ENCODE measurements at places on chromosomes 7 and 10.

DNA sequence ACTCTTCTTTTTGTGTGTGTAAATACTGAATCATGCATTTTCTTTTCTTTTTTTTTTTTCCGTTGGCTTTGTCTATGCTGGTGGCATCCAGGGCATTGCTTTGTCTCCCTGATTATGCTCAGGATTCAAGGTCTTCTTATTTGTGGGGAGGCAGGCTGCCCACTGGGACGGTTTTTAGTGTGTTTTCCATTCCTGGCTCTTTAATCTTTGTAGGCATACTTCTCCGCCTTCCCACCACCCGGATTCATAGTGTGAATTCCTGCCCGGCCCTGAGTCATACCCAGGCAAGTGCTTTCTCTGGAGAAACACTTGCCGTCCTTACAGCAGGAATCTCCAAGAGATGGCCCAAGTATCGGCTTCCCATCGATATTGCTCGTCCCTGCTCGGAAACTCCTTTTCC lies 5.2 kb downstream of the ZNF655 start:
- DNase-seq: no peak

DNA sequence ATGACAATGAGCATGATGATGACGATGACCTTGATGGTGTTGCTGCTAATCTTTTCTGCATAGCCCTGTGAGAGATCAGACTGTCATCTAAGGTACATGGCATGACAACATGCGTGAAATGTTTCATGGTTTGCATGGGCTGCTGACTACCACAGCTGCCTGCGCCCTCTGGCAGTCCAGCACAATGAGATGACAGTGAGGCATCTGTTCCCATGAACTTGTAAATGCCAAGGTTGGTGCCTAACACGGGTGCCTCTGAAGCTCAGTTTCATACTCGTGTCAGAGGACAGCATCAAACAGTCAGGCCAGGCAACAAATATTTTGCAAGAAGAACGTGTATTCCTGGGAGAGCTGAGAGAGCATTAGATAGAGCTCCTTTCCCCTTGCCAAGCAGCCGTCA lies 122.0 kb upstream of the PRKCQ start:
- no peak for DNase-seq

DNA sequence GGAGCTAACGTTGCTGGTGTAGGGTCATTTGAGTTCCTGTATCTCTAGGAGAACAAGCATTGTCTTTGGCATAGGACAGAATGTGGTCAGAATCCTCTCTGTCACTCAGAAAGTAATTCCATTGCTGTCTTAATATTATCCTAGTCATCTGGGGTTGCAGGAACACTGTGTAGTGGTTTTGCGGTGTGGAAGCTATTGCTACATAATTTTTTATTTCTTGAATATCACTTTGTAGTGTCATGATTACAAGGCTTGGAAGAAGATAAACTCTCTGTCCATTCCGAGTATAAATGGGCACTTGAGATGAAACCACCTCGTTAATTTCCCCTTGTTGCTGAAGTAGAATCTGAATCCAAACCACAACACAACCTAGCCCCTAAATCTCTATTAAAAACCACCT lies 919.2 kb downstream of the LRMDA start:
- DNase-seq: no peak

GRCh38 chr7:148110097-148110868 lies 480.3 kb upstream of the C7orf33 start:
- DNase-seq: no peak

DNA sequence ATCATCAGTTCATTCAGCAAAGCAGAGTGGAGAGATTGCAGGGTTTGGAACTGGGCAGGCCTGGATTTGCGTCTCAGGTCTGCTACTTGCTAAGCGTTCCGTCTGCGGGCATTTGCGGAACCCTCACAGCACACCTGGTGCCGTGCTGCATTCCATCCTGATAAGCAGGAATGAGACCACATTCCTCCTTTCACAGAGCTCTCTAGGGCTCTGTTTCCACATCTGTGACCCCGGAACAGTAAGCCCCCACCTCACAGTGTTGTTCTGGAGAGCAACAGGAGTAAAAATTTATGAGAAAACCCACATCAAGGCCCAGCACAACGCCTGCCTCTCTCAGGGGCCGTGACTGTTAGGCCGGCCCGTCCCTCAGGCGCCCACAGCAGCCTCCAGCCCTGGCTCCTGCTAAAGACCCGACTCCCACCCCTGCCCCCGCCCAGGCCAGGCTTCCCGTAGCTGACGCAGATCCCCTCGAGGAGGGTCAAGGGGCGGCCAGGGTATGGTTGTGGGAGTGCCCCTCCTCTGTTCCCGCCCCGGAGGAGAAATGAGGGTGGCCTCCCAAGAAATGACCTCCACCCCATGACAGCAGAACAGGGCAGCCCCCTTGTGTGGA lies 128.9 kb downstream of the RGS10 start:
- DNase-seq: no peak

GRCh38 chr10:35130663-35131062 lies 4.0 kb downstream of the CREM start:
- no peak for DNase-seq

GRCh38 chr10:119441921-119442757 lies 100.4 kb downstream of the RGS10 start:
- no peak for DNase-seq

DNA sequence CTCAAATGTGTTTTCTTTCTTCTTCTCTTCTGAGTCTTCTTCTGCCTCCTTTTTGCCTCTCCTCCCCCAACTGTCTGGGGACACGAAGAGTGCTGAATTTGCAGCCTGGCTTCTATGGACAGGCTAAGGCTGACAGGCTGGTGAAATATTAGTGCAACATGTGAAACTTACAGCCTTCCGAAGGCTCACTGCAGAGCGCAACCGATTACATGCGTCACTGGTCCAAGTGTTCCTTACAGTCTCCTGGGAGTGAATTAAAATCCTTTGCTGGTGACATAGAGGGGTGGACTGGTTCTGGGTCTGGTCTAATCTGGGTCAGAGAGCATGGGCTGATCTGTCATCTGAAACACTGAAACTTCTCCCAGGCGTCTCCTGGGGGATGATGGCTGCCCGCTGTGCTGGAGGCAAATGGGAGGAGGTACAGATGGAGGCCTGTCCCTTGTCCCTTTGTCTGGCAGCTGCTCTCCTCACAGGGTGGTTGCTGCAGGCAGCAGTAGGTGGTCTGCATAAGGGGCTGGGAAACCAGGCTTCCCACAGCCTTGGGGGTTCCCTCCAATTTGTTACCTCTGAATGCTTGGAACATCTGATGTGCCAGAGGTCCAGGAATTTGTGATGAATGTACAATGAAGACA lies 143.8 kb upstream of the BMPER start:
- DNase-seq: no peak

DNA sequence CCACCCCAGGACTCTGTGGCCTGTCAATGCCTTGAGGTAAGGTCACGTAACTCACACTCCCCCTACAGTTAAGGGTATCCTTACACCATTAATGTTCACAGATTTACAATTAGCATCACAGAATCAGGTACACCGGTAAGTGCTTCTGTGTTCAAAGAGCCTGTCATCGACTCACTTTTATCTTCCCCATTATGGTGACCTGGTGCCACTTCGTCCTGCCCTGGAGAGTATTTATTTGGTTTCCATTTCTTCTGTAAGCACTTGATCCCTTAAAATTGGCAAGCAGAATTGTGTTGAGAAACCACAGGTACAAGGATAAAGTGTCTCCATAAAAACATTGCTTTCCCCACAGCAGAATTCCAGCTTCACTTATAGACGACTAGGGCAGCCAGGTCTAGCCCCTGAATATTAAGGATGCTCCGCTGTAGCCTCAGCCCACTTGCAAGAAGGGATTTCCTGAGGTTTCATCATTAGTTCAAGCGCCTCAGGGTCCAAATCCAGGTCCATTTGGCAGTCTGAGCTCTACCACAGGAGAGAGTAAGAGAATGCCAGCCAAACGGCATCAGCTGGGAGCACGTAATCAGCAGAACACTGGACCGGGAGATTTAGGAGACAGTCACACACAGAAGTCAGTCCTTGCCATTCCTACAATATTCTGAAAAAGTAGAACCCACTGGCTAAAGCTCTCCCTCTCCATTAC lies 10.1 kb downstream of the ATXN7L1 start:
- no peak for DNase-seq

- no peak for DNase-seq
Measured at GRCh38 chr10:51421853-51422252, 277.5 kb downstream of the CSTF2T start.

DNA sequence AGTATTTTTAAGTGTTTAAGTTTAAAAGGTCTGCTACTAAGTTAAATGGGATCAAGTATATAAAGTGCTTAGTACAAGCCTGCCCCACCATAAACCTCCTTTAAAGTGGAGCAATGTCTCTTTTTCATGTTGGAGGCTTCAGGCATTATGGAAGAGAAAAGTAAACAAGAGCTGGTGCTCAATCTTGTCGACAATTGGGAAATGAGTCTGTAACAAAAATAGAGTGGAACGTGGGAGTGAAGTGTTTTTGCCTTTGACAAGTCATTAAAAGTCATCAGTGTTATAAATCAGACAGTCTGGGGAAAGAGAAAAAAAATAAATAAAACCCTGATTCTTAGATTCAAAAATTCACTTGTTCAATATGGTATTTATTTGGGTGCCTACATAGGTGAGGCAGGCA lies 44.7 kb downstream of the DNAJC12 start:
- DNase-seq: no peak

GRCh38 chr7:82131215-82131614 lies 312.4 kb downstream of the CACNA2D1 start:
- DNase-seq: no peak

DNA sequence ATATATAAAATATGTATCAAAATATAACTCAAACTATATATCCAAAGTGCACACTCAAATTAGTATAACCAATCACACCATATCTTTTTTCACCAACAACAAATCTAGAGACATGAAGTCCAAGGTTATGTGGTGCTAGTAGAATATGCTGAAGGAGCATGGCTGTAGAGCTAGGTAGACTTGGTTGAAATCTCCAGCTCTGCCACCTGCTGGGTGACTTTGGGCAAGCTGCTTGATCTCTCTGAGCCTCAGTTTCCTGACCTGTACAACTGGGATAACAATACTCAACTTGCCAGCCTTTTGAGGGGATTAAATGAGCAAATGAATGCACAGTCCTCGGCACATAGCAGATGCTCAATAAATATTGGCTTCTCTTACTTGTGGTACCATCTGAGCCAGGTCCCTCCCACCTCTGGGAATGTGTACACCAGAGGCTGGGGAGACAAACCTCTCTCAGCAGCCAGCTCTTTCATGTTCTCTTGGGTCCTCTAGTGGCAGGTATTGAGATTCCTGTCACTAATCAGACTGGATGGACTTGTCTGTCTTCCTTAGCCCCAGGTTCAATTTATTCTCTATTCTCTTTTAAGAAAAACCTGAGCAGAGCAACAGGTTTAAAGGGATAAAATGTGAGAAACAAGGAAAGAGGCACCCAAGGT lies 94.3 kb upstream of the PDE1C start:
- no peak for DNase-seq

- peak; percentile 31 for DNase-seq
Measured at GRCh38 chr10:86232644-86233043, 134.0 kb downstream of the GRID1 start.

GRCh38 chr7:1007901-1008300 lies 24.9 kb downstream of the CYP2W1 start:
- no peak for DNase-seq

DNA sequence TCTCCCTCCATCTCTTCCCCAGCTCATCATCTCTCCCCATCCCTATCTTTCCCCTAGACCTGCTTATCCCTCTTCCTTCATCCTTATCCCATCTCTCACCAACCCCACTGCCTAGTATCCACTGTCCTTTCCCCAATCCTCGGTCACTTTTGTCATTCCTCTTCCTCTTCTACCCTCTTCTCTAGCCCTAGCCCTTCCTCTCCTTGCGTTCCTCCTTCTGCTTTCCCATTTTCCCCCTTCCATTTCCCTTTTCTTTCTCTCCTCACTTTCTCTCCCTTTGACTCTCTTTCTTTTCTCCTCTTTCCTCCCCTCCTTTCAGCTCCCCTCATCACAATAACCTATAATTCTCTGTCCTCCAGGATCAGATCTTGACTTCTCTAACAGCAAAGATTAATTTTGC lies 83.6 kb downstream of the POLL start:
- no peak for DNase-seq

GRCh38 chr7:159126311-159127260 lies 18.1 kb downstream of the VIPR2 start:
- DNase-seq: no peak

GRCh38 chr7:139745678-139746143 lies 32.1 kb downstream of the HIPK2 start:
- DNase-seq: no peak

- DNase-seq: no peak
Measured at GRCh38 chr10:65123120-65123519, 1601.9 kb downstream of the REEP3 start.

- no peak for DNase-seq
Measured at GRCh38 chr7:370259-370625, 80.3 kb downstream of the FOXL3 start.

- no peak for DNase-seq
Measured at GRCh38 chr7:85336086-85336485, 149.2 kb upstream of the SEMA3D start.

Data from HAP-1 (cell line).